Activated CD4-positive, alpha-beta T cell treated with anti-CD3 and anti-CD28 coated beads, Interleukin-2, amount 50 U/mL, for 48 hours (primary cell): ENCODE measurements at places on chromosomes 11 and 22.

DNA sequence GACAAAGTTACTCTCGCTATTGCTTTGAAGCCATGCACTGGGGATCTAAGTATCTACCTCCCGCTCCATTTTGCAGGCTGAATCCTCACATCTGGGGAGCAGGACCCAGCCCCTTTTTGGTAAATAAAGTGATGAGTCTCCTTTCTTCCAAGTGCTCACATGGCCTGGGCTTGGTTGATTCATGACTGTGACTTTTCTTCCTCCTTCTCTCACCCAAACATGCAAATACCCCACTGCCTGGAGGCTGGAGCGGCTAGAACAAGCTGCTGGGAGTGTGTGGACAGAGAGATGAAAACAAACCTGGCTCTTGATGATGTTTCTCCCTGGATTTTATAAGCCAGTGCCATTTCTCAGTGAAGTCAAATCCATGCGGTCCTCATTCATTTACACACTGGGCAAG is 72.7 kb downstream of the TRIM29 start:
- no peak for DNase-seq

- peak; percentile 76 for DNase-seq
Observed at GRCh38 chr11:554428-555226, 5.9 kb downstream of the LMNTD2 start.

- no peak for DNase-seq
Observed at GRCh38 chr11:134543241-134543640, 131.2 kb upstream of the B3GAT1 start.

DNA sequence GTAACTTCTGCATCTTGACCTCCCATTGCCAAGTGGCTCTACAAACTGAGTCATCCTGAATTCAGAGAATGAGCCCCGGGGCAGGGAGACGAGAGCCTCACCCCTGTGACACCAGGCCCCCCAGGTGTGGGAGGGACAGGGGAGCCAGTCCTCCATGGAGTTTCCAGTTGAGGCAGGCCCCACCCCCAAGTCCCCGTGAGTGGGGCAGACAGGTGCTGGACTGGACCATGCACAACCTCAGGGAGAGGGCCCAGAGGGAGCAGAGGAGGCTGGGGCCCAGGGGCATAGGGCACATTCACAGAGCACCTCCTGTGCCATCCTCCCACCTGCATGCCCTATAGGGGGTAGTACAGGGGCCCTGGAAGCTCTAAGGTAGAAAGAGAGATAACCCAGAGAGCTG is 180.8 kb downstream of the BRD1 start:
- no peak for DNase-seq

GRCh38 chr11:74468936-74469335 is 1.6 kb upstream of the KCNE3 start:
- DNase-seq: no peak

- DNase-seq: no peak
Observed at GRCh38 chr11:4025967-4026324, 68.7 kb upstream of the RRM1 start.

- DNase-seq: no peak
Observed at GRCh38 chr22:26689513-26690301, 32.3 kb downstream of the MIAT start.

DNA sequence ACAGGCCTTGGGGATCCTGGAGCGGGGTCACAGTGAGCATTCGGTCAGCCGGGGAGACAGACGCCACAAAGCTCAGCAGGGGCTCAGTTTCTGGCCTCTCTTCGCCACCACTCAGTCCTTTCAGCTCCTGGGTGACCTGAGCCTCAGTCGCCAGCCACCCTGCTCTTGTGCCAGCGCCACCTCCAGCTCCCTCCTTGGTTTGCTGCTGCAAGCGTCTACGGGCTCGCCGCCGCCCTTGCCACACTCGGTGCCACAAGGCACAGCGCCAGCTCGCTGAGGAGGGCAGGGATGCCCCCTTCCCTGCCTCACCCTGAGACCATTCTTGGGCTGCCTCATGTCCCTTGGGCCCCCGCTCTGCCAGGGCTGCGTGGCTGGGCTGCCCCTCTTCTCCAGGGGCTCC is 1.5 kb upstream of the EEF1G start:
- DNase-seq: no peak

GRCh38 chr11:102367364-102367763 is 20.4 kb downstream of the BIRC2 start:
- no peak for DNase-seq

DNA sequence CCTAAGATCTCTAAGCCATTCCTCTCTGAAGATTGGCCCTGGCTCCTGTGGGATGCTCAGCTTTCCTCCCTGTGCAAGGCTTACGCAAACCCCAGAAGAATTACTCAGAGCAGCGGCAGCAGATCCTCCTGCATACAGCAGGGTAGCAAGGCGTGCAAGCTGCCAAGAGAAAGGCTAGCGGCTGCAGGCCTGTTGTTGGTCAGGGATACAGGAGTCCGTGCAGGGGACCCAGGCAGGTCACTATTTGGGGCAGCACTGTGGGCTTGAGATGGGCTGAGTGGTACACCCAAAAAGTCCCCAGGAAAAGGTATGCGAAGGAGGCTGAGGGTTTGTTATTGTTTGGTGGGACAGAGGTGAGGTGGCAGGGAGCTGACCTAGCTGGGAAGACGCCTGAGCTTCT is 1.5 kb downstream of the GLB1L2 start:
- no peak for DNase-seq

DNA sequence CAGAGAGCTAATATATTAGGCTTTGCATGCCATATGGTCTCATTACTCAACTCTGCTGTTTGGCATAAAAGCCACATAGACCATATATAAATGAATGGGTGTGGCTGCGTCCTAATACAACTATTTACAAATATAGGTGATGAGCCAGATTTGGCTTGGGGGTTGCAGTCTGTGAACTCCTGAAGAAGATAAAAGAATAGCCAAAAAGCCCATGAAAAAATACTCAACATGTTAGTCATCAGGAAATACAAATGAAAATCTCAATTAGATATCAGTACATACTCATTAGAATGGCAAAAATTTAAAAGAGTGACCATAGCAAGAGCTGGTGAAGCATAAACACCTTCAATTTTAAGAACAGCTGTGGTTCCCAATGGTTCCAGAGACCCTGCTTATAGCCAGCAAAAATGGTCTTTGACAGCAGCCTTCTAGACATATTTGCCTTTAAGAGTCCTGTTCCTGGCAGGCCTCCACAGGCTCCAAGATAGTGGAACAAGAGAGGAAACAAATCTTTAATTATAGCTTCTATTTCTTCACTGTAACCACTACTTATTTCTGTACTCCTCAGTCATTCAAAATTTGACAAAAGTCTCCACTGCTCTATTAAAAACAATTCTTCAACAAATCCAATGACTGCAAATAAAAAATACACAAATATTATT is 16.1 kb downstream of the C2CD3 start:
- DNase-seq: no peak

DNA sequence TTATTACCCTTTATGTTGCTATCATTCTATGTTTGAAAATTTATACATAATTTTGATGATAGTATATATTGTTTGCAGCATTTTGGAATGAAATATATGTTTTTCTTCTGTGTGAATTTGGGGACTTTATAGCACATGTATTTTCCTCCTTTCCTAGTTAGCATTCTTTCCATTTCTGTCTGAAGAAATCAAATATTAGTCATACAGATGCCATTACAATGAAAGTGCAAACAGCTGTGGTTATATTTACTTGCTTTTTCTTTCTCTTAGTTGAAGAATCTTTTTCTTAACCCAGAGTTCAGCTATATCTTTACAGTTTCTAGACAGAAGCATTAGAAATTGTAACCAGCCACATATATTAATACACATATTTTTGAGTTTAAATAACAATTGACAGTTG is 753.1 kb upstream of the ARHGAP42 start:
- DNase-seq: no peak

DNA sequence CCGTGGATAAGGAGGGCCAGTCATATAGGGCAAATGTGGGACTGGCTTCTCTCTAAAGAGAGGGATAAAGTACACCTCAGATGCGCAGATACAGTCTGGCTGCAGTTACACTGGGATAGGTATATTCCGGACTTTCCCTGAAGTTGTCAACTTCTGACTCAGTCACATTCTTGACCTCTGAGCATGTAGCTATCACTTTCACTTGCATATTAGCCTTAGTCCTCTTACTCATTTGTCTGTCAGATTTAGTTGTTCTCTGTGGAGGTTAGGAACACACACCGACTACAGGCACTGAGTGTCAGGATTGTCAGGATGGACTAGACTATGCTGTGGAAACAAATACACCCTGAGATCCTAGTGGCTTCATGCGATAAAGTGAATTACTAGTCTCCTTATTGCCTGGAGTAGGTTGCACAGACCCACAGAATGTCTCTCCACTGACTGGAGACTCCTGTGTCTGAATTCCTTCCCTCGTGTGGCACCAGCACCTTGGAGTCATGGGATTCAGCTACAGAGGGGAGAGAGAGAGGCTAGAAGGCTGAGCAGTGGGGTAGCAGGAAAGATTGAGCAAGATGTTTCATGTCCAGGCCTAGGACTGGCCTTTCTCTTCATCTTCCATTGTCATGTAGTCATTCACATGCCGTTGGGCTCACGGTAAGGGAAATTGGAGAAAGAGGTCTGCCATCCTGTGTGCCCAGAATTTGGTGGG is 654.3 kb downstream of the NTM start:
- DNase-seq: no peak

DNA sequence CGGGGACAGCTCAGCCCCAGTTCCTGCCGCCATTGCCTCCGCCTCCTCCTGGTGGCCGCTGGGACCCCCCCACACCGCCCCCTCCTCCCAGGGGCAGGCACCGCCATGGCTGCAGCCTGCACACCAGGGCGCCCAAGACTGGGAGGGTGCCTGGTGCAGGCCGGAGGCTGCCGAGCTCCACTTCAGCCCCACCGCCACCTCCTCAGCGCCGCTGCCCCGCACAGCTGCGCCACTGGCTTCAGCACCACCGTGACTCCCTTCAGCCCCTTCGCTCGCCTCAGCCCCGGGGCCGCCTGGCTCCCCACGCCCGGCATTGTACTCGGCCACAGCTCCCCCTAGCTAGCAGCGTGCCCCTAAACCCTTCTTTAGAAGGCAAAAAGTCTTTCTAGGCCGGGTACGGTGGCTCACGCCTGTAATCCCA is 131.1 kb downstream of the CRYBB2 start:
- no peak for DNase-seq

GRCh38 chr11:62694455-62695167 is 5.3 kb upstream of the LRRN4CL start:
- DNase-seq: peak; percentile 82

DNA sequence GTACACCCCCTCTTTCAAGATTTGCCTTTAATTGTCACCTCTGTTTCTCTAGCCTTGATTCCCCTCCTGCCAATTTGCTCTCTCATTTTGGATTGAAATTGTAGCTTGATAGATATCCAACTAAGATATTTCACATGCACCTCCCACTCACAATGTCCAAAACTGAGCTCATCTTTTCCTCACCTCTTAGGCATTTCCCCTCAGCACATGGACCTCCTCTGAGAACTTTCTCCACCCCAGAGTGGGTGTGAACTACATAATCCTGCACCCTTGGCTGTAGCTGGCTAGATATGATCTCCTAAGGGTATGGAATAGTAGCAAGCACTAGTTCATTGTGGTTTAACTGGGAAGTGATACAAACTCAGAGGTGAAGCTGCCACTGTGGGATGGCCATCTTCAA is 91.5 kb upstream of the SESN3 start:
- no peak for DNase-seq

GRCh38 chr22:49398115-49398514 is 429.6 kb downstream of the BRD1 start:
- DNase-seq: no peak
